Daoy (cell line): ENCODE measurements at places on chromosomes 11 and 22. TPM values are rescaled to one million over a fixed set of nuclear protein-coding genes. Genes with fewer than 3 reads are reported as not detected.

- no peak for DNase-seq
Measured at GRCh38 chr11:62770778-62771143, 435 bp upstream of the TAF6L start.

DNA sequence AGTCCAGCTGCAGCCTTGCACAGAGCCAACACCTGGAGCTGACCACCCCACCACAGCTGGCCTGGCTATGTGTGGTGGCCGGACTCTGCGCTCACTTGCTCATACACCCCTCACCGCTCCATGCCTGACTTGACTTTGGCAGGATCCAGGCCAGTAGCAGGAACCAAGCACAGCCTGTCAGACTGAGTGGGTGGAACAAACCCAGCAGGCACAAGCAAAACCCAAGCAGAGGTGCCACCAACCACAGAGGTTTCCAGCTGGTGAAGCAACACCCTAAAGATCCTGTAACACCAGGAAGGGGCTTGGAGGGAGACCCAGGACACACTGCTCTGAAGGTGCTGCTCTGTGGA is 44.9 kb upstream of the WNT11 start:
- no peak for DNase-seq

The LDHAL6A gene
- 0.11 TPM in 1 of 2 replicates, not detected in the other for total RNA-seq

- no peak for DNase-seq
Measured at GRCh38 chr11:954392-955153, 28.9 kb downstream of the AP2A2 start.

The MFRP gene
- not detected in 2 replicates for total RNA-seq

- DNase-seq = no peak
Measured at GRCh38 chr11:104064034-104064630, 27.7 kb downstream of the DDI1 start.

The CSKMT gene
- 3.2 and 14.3 TPM in 2 replicates for total RNA-seq

DNA sequence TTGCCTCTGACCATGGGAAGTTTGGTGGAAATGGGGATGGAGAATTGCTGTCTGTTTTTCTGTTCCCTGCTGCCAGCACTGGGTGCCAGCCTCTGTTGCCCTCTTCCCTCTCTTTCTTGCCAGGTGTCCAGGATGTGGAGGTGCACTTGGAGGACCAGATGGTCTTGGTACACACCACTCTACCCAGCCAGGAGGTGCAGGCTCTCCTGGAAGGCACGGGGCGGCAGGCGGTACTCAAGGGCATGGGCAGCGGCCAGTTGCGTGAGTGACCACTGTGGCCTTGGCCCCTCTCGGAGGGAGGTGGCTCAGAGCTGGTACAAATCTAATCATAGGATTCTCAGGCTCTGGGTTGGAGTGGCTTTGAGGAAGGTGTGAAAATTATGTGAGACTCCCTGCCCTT is 6.0 kb downstream of the CCS start:
- no peak for DNase-seq

GRCh38 chr11:58734681-58735490 is 3.1 kb upstream of the GLYAT start:
- DNase-seq = no peak

DNA sequence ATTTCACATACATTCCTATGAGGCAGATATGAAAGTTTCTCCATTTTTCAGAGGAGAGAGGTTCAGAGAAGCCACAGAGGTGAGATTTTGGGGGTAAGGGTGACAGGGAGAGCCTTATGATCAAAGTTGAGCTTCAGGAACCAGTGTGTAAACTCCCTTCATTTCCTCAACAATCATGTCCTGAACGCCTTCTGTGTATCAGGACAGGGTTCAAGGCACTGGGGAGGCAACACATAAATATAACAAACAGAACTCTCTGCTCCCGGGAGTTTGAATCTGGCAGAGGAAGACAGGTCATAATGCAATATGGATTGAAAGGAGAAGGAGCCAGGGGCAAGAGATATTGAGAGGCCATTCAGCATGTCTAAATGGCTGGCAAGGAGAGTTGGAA is 28.0 kb downstream of the AMOTL1 start:
- DNase-seq = no peak

The FADS1 gene
- 30.0 and 35.9 TPM in 2 replicates for total RNA-seq

The TEX54 gene
- not detected in 2 replicates for total RNA-seq

DNA sequence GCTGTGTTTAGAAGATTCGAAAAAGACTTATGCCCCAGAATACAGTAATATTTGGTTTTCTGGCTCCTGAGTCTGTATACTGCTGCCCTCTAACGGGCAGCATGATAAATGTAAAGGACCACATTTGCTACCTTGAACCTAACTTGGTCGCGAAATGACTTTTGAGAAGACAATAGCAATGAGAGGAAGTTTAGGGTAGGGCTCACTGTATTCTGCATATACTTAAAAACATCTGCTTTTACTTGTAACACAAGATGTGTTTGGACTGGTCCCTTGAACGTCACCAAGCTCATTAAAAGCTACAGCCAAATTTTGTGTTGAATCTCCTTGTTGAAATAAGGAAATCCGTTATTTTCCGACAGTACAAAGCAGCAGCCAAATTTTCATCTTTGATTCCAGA is 309.1 kb downstream of the SWAP70 start:
- peak; percentile 27 for DNase-seq

The LRRC32 gene
- total RNA-seq = 0.18 and 0.29 TPM in 2 replicates

The SCGB1D2 gene
- not detected in 2 replicates for total RNA-seq

DNA sequence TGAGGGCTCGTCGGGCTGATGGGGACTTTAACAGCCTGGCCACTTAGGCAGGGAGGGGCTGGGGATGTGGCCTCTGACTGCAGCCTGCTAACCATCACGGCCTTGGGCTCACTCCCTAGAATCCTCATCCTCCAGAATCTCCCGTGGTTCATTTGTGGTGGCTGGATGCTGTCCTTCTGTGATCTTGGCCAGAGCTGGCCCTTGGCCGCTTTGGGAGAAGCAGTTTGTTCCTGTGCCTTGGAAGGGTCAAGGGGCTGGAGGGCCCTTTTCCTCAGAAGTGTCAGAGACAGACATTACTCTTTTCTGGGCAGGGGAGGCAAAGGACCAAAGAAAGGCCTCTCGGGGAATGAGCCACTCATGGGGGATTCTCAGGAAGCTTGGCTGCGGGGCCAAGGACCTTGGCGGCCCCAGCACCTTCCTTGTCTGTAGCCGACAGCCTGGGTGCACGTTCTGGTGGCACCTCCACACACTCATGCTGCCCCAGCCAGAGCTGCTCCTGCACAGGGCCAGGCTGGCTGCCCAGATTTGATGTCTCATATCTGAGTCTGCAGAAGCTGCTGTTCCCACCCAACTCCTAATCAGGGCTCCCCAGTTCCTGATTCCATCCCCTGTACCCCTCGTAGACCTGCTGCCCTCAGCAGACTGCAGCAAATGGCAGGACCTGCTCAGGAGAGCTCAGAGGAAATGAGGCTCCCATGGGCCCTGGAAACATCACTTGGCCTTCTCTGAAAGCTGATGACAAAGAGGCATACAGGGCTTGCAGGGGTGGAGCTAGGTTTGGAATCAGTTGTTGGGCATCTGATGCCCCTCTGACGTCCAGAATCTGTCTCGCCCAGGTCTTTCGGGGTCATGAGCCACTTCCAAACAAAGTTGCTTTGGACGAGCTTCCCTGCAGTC is 107.7 kb downstream of the CTTN start:
- DNase-seq = no peak

GRCh38 chr22:45262931-45263462 is 21.8 kb upstream of the UPK3A start:
- no peak for DNase-seq

The OR2AG1 gene
- not detected in 2 replicates for total RNA-seq

The ESAM gene
- 0.15 and 0.34 TPM in 2 replicates for total RNA-seq

DNA sequence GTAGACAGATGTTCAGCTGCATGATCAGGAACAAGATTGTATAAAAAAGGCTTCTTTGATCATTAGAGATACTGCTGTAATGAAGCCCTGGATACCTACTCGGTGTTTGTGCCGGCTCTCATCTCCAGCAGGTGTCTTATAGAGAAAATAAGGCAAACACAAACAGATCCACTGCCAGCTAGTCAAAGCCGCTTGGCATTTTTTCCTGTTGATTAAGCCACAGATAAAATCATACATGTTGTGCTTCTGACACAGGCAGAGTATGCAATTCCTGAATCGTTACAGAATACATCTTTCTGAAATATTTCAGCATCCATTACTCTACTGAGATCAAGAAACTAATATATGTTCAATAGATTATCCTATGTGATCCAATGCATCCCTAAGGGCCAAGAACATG is 206.9 kb downstream of the CADM1 start:
- no peak for DNase-seq

- no peak for DNase-seq
Measured at GRCh38 chr11:72030472-72031045, 31.9 kb downstream of the IL18BP start.

The RIMBP3C gene
- total RNA-seq = 1.2 TPM in 1 of 2 replicates, not detected in the other

The CALCA gene
- total RNA-seq = not detected in 2 replicates

- peak; percentile 28 for DNase-seq
Measured at GRCh38 chr11:59247531-59248227, 35.0 kb upstream of the MPEG1 start.

GRCh38 chr22:32307617-32308016 is 50.0 kb upstream of the RFPL3 start:
- no peak for DNase-seq

The SLC35C1 gene
- 3.2 and 3.5 TPM in 2 replicates for total RNA-seq

The APOBEC3H gene
- not detected in 2 replicates for total RNA-seq

DNA sequence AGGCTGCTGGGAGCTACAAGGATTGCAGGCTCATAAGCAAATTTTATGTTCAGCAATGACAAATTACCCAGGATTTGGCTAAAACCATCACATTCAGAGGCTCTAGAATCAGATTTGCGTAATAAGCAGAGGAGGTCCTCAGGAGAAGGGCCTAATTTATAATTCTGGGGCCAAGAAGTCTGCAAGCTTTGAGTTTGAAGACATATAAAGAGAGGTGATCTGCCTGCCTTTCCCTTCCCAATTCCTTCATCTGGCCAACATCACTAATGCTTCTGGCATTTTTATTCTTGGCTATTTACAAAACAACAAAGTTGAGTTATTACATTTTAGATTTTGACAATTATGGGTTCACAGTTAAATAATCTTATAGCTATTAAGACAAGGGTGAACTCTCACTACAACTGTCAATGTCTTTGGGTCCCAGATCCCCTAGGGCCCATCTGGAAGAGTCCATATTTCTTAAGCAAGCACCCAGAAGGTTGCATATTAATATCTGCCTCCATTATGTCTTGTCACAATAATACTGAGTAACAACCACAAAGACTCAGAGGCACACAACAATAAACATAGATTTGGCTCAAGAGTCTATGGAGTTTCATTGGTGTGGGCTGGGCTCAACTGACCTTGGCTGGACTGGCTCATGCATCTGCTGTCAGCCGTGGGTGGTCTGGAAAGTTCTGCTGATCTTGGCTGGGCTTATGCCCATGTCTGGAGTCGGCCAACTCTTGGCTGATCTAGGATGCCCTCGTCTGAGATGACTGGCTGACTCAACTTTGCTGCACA is 67.2 kb upstream of the CD82 start:
- no peak for DNase-seq

DNA sequence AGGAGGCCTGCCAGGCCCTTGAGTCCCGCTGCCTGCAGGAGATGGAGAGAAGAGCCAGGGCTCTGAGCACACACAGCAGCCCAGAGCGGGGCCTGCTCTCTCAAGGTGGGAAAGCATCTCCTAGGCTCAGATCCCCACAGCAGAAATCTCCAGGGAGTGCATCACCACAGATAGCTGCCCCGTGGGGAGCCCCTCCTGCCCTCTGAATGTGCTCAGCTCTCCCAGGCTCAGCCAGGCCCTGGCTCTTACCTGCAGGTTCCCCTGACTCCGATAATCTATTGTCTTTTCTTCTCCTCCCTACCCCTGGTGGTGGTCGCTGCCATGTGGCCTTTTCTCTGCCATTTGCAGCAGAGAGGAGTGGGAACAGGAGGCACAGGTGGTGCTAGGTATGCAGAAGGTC is 49.9 kb downstream of the BTG4 start:
- DNase-seq = no peak

The ACTN3 gene
- not detected in 2 replicates for total RNA-seq

DNA sequence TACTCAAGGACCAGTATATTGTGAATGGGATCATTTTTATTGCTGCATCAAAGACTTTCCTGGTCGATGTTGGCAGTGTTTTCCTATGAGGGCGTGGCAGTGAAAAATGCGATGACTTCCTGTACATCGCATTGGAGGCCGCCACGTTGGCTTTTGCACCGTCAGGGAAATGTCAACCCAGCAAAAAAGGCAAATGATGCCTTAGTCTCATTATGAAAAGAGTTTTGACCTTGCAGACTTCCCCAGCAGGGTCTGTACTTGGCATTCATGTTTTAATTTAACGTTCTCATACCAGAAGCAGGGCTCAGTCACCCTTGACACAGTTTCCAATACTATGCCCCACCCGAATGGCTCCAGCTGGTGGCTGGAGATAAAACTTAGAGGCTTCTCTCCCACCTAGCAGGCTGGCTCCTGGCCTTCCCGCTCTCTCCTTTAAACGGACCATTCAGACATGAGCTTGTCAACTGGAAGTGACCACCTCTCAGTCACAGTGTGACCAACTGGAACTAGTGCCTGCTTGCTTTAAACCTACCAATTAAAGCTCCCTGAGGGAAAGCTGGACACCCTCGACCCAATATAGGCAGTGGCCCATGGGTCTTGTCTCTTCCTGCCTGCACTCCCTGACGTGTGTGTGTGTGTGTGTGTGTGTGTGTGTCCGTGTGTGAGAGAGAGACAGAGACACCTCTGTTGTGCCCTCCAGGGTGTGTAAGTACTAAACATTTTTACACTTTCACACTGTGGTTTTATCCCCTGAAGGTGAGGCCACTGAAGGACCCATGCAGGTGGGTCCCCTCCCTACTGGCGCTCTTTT is 8.7 kb upstream of the GDPD5 start:
- DNase-seq = peak; percentile 27

- DNase-seq = no peak
Measured at GRCh38 chr11:75891947-75892739, 77.1 kb downstream of the UVRAG start.

GRCh38 chr11:79860336-79860735 is 419.5 kb upstream of the TENM4 start:
- no peak for DNase-seq

GRCh38 chr11:61966734-61967115 is 709 bp downstream of the FTH1 start:
- peak; percentile 45 for DNase-seq

- peak; percentile 80 for DNase-seq
Measured at GRCh38 chr22:43388420-43388851, 23.4 kb upstream of the MPPED1 start.
